Right atrium auricular region (tissue), 2 donors: ENCODE measurements at places on chromosomes 12 and 14. TPM values are rescaled to one million over a fixed set of nuclear protein-coding genes. Genes with fewer than 3 reads are reported as not detected.

CCDC196 gene
- total RNA-seq: not detected

ARHGEF40 gene
- 14.3 TPM for total RNA-seq

TMEM263 gene
- total RNA-seq: 46.4 TPM

HOXC4 gene
- not detected for total RNA-seq

KRT77 gene
- total RNA-seq: not detected

GRCh38 chr12:119990382-119990874 is 1.4 kb downstream of the BICDL1 start:
- DNase-seq: no peak

DNA sequence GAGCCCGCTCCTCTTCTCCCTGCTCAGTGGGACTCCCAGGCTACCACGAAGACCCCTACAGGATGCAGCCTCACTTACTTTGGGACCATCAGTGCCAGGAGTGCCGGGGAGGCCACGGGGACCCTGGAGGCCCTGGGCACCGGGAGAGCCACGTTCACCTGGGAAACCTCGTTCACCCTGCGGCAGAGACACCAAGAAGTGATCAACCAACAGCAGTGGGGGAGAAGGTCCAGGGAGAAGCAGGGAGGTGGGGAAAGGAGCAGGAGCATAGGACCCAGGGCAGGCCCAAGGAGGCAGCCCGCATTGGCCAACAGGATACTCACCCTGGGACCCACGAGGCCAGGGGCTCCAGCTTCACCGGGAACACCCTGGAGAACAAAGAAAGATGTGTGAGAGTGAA is 19.4 kb downstream of the TMEM106C start:
- no peak for DNase-seq
